ACHN (cell line): ENCODE measurements at places on chromosomes 16 and 17.

GRCh38 chr17:29760279-29761039, 137.7 kb upstream of the CORO6 start:
- DNase-seq: peak; percentile 46

DNA sequence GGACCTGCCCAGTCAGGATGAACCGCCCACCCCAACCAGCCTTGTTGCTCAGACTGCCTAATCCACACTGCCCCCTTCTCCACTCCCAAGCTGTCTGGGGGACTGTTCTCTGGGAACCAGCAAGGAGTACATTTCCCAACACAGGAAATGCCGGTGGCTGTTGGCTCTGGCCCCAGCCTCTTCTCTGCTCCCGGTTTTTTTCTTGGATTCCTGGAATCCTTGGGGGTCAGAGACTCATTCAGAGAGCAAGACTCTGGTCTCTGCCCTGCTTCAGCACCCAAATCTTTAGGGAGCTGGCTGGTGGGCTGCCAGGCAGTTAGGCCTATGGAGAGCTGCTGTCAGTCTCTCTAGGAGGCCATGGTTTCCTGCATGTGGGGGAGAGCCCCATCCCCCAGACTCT, 10.8 kb upstream of the MTMR4 start:
- DNase-seq: peak; percentile 25

DNA sequence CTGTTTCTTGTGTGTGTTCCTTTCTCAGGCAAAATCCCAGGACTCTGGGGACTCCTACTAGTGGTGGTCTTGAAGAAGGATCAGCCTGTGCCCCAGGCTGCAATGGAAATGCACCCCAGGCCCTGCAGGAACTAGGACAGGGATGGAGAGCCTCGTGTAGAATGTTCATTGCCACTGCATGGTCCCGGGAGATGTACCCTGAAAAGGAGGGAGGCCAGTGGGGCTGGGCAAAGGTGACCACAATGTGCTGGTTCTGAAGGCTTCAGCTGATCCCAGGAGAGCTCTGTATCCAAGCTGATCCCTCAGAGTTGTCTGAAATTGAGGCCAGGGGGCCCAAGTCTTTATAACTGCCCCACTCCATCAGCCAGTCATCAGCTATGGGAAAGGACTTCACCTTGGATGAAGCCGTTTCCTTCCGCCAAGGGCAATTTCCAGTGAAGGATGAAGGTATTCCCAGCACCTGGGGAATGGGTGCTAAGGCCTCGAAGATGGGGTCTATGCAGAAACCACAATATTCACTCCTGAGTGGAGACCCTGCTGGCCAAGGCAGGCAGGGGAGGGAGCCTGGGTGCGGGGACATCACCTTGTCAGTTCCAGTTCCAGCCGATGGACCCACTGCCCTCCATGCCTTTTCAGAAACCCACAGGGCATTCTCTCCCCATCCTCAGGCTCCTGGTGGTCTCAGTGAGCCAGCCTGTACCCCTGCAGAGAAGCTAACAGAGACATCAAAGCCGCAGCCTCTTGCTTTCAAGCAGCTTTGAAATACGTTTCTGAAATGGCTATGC, 59.9 kb upstream of the CDH5 start:
- DNase-seq: no peak

- DNase-seq: peak; percentile 55
These were observed 15.0 kb upstream of the CPD start for GRCh38 chr17:30363715-30364202.

DNA sequence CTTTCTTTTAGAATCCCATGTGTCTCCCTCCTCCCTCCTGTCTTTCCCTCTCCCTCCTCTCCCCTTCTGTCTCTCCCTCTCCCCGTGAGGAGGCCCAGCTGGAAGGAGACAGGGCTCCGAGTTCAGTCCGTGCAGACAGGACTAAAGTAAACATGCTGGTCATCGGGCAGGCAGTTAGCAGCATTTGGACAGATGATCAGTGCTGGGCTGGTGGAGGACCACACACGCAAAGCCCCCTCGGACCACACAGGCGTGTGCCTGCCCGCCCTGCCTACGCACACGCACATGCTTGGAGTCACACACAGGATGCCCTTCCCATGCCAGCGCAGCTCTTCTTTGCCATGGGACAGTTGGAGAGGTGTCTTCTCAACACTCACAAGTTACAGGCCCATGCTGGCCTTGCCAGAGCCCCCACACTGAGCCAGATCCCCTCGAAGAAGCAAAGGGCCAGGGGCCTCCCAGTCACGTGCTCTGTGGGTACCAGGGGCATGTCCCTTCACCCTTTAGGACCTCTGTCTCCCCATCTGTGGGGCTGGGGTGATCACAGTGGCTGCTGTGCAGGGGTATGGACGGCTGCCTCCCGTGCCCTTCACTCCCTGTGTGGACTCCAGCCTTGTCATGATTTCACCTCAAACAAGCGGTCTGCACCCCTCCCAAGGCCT, 215.7 kb upstream of the FOXF1 start:
- no peak for DNase-seq

GRCh38 chr17:58325976-58326468, 2.6 kb downstream of the TSPOAP1 start:
- no peak for DNase-seq

GRCh38 chr17:60586288-60586974, 13.6 kb upstream of the PPM1D start:
- peak; percentile 43 for DNase-seq

DNA sequence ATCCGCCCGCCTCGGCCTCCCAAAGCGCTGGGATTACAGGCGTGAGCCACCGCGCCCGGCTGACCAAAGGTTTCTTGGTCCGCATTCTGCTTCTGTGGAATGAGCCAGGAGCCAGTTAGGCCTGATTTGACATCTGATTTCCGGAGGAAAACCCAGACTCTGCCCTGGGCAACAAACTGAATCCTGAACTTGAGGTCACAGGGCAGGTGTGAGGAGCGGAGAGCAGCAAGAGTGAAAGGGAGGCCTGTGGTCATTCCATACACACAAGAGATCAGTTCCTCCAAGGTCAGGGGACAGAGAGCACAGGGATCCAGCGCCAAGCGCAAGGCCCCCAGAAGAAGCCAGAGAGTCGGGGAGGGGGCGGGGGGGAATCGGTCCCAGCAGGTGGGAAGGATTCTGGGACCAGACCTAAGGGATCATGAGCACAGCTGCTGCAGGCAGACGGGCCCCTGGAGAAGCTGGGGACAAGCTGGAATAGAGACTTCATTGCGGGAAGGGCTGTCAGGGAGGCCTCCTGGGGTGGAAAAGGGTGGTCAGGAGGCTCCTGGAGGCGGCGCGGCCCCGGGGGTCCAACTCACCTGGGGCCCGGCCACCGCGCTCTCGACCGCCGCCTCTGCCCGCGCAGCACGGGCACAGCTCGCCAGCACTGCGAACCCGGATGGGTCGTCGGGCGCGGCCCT, 436 bp downstream of the SHPK start:
- no peak for DNase-seq

- DNase-seq: no peak
These were observed 56.3 kb upstream of the CDH11 start for GRCh38 chr16:65178151-65178550.

GRCh38 chr17:22600644-22601298, 908.4 kb downstream of the KCNJ18 start:
- DNase-seq: peak; percentile 60

- DNase-seq: no peak
These were observed 9.5 kb downstream of the HOXB4 start for GRCh38 chr17:48568499-48569239.

DNA sequence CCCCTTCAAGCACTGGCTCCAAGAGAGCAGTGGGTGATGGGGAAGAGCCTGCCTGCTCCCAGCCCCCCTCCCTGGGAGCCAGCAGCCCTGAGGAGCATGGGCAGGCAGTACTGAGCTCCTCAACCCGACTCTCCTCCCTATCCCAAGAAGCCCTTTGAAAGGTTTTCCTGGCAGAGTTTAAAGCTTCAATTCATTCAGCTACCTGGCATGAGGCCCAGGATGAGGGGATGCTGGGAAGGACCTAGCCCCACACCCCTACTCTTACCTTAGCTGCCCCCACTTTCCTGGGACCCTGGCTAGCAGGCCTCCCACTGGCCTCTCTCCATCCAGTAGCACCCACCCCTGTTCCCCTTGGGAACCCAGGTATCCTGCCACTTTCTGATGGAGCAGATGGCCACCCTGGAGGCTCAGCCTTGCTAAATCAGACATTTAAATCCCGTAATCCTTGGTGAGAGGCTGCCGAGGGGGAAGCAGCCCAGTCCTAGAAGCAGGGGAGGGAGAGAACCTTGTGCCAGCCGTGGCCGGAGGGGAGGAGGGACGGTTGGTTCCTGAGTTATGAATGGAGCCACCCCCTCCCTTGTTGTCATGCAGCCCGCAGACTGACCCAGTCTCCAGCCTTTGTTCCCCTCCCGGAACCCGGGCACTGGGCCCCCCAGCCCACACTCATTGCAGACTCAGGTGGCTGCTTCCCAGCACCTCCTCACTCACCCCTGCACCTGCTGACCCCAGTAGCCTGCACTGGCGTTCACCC, 17.1 kb downstream of the ATP1B2 start:
- DNase-seq: no peak

- DNase-seq: no peak
These were observed 9.7 kb downstream of the CFAP20 start for GRCh38 chr16:58119509-58119845.

- no peak for DNase-seq
These were observed 269.5 kb downstream of the HS3ST3A1 start for GRCh38 chr17:13332207-13332606.

DNA sequence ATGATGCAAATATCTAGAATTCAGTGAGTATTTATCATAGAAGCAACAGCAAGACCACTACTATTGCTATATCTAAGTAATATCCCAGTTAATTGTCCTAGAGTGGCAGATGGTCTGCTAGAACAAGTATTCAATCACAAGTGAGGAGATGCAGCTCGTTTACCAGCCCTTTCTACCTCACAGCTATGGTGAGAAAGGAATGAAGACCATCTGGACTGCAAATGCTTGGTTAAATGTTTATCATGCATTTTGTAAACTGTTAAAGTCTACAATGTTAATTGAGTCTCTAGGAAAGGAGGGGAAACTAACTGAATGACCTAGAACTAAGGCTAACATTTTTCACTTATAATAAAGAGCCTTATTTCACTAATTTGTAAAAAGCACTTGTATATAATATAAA, 52.5 kb downstream of the CNOT1 start:
- no peak for DNase-seq

GRCh38 chr17:17080781-17081180, 38.5 kb downstream of the MPRIP start:
- no peak for DNase-seq

DNA sequence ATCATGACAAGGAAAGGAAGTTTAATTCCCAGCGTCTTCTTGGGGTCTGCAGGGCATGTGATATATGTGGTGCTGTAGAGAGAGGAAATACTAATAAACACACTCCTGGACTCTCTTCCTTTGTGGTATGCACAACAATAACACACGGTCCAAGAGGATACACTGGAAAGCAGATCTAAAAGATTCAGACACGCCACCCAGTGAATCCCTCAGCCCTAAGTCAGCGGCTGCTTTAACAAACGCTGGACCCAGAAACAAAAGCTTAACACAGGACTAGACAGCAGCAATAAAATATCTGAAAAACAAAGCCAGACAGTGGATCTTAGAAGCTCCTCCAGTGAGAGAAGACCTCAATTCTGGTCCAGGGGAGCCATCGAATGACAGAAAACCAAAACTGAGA, 13.1 kb downstream of the CFAP20 start:
- DNase-seq: no peak

DNA sequence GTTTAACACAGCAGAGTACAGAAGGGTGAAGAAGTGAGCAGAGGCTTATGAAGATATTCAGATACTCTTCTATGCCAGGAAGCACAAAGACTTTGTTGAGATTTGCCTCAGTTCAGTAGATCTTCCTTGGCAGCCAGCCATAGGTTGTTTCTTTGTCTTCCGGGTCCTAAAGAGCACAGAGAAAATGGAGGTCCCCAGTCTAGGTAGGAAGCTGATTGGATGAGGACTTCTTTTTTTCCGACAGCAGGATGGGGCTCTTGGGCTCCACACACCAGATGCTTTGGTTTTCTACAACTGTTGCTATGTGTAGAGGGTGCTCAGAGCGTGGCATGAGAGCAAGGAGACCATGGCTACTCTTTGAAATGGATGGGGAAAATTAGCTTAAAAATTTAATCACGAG, 8.3 kb upstream of the CDC6 start:
- no peak for DNase-seq

DNA sequence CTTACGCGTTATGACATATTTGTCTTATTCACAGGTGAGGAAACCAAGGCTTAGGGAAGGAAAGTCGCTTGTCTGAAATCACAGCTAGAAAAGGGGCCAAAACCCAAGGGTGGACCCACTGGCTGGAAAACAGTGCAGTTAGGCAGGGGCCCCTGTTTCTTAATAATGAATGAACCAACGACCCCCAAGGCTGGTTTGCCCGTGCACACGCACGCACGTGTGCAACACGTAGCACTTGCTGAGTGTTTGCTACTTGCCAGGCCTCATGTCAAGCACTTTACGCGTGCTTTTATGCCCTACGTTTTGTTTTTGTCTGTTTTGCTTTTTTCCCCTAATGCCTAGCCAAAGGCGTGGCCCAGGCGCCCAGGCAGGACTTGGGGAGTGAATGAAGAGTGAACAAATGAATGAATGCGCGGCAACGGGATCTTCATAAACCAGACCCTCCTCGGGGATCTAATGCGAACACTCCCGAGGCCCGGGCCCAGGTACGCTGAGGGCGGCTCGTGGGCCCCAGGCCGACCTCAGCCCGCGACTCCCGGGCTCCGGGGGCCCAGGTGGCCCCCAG, 571 bp upstream of the USP10 start:
- DNase-seq: peak; percentile 42

DNA sequence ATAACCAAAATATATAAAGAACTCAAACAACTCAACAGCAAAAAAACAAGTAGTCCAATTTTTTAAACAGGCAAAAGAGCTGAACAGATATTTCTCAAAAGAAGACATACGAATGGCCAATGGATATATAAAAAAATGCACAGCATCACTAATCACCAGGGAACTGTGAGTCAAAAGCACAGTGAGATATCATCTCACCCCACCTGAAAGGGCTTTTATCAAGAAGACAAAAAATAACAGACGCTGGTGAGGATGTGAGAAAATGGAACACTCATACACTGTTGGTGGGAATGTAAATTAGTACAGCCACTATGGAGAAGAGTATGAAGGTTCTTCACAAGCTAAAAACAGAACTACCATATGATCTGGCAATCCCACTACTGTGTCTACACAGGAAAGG, 7.4 kb downstream of the XYLT1 start:
- DNase-seq: no peak

- no peak for DNase-seq
These were observed 19.3 kb downstream of the CARHSP1 start for GRCh38 chr16:8849411-8850011.

DNA sequence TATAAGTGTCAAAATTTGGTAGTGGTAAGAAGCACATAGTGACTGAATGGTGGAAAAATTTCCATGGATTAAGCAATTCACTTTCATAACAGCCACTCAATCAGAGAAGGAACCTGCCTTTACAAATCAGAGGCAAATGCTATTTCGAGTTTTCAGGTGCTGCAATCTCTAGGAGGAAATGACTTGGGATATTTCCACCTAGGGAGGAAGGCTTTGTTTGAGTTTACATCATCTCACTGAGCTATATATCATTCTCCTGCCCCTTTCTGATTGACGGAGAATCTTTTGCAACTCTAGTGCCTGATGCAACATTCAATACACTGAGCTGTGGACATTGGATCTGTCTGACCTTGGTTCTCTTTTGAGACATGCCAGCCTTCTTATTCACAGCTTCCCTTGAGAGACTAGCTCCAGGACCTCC, 26.3 kb downstream of the MARCHF10 start:
- DNase-seq: no peak

- DNase-seq: no peak
These were observed 50.0 kb upstream of the CCL1 start for GRCh38 chr17:34412965-34413441.

GRCh38 chr16:10988879-10989278, 44.5 kb downstream of the CLEC16A start:
- no peak for DNase-seq
